Left ventricle myocardium superior (tissue), 1 donor: ENCODE measurements at places on chromosomes 6 and 20. TPM values are rescaled to one million over a fixed set of nuclear protein-coding genes. Genes with fewer than 3 reads are reported as not detected.

DNA sequence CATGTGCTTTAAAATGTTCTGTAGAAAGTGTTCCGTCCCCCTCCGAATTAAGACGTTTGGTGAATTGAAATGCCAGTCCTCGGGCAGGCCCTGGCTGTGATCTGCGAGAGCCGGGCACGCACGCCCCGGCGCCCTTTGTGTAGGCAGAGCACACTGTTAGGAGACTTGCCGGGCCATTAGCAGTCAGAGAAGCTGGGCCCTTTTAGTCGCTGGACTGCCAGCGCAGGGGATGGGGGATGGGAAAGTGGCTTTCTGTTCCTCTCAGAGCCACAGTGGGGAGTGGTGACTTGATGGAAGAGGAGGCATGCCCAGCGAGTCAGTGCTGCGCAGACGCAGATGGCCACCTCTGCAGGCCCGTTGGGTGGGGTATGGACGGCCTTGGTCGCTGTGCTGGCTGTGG, 2.2 kb downstream of the PPP1R3G start:
- DNase-seq = peak; percentile 58

GRCh38 chr6:13147376-13147775, 181.0 kb downstream of the TBC1D7 start:
- DNase-seq = no peak

DNA sequence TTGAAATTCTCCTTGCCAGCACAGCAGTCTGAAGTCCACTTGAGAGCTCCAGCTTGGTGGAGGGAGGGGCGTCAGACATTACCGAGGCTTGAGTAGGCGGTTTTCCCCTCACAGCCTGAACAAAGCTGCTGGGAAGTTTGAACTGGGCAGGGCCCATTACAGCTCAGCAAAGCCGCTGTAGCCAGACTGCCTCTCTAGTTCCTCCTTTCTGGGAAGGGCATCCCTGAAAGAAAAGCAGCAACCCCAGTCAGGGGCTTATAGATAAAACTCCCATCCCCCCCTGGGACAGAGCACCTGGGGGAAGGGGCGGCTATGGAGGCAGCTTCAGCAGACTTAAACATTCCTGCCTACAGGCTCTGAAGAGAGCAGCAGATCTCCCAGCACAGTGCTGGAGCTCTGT, 325.3 kb downstream of the GJA1 start:
- DNase-seq = no peak

Gene FKBP1C
- 0.77 TPM for total RNA-seq

Gene SPACA1
- total RNA-seq = not detected

Gene NOX3
- total RNA-seq = not detected

Gene DEFB132
- total RNA-seq = not detected

Gene SULF2
- total RNA-seq = 35.1 TPM

Gene NKX2-4
- not detected for total RNA-seq
